Activated CD4-positive, alpha-beta memory T cell treated with anti-CD3 and anti-CD28 coated beads for 36 hours (primary cell): ENCODE measurements at places on chromosomes 1 and 21. TPM values are rescaled to one million over a fixed set of nuclear protein-coding genes. Genes with fewer than 3 reads are reported as not detected.

DNA sequence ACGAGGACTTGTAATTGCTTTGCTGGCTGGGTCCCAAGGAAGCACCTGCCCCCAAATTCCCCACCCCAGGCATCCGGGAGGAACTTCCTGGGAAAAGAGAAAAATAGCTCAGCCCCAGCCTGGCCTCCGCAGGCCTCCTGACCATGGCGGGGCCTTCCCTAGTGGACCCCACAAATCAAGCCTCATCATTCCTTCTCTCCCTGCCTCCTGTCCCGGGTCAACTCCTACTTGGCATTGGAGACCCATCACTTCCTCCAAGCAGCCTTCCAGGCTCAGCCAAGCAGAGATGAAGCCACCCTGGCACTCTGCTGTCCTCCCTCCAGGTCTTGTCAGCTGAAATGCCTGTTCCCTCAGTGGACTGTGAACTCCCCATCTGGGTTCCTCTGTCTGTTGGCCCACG lies 38.0 kb downstream of the AJAP1 start:
- H3K27ac ChIP-seq: no peak overlapping the region
- H3K4me1 ChIP-seq: no peaks in the 10 kb centered on the region
- H3K4me3 ChIP-seq: no peak overlapping the region
- H3K27me3 ChIP-seq: peaks cover 3% of the 10 kb centered on the region
- DNase-seq: no peak

DNA sequence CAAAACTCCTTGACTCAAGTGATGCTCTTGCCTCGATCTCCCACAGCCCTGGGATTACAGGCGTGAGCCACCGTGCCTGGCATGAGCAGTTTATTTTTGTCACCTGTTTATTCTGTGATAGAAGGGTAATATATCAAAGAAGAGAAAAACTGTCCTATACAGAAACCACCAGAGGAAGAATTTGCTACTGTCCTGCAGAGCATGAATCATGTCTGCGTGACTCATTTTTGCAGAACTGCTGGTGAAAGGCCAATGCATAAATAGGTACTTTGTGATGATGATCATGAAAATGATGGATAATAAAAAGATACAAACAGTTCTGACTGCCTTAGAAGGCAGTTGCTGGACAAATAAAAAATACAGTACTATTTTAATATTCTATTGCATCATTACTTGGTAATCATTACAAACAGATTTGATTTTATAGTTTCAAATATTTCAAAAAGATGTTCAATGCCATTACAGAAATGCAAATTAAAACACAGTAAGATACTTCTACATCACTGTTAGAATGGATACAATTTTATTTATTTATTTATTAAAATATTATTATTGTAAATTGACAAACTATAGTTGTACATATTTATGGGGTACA lies 26.5 kb downstream of the RIPPLY3 start:
- H3K27me3 ChIP-seq: no peaks in the 10 kb centered on the region
- no peak for DNase-seq
- H3K36me3 ChIP-seq: no peaks in the 10 kb centered on the region
- no peak overlapping the region for H3K27ac ChIP-seq
- H3K4me3 ChIP-seq: no peak overlapping the region

DNA sequence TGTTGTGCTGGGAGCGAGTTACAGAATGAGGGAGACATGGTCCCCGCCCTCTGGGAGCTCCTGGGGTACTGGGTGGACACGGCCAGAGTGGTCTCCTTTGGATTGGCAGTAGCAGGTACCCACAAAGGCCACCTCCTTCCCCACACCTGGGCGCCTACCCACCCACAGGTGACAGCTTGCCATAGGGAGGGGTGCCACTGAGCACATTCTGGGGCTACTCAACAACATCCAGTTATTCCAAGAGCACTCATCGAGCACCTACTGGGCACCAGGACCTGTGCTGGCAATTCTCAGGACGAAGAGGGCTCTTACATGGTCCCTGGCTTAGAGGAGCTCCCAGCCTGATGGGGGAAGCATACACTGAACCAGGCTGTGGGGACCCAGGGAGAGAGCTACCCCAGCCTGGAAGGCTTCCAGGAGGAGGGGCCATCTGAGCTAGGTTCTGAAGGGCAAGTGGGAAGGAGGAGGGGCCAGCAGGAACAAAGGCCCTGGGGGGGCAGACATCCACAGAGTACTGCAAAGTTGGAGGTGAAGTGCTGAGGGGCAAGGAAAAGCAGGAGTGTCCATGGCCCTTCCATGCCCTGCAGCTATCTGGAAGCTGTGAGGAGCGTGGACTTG lies 22.0 kb downstream of the MRPL37 start:
- no peak overlapping the region for H3K4me3 ChIP-seq
- no peak for DNase-seq
- no peak overlapping the region for H3K27ac ChIP-seq
- peaks cover 32% of the 10 kb centered on the region for H3K36me3 ChIP-seq
- H3K27me3 ChIP-seq: no peaks in the 10 kb centered on the region

- peak; percentile 92 for DNase-seq
- peak overlapping the region; percentile 68 for H3K4me3 ChIP-seq
- peak overlapping the region; percentile 92 for H3K27ac ChIP-seq
- peaks cover 2% of the 10 kb centered on the region for H3K36me3 ChIP-seq
These were observed 81.4 kb downstream of the TGFBR3 start for GRCh38 chr1:91804546-91805023.

PTPRU gene
- 0.17 TPM for total RNA-seq

GRCh38 chr1:218739426-218739825 lies 394.3 kb downstream of the TGFB2 start:
- H3K4me3 ChIP-seq: no peak overlapping the region
- DNase-seq: no peak
- no peak overlapping the region for H3K27ac ChIP-seq
- no peaks in the 10 kb centered on the region for H3K27me3 ChIP-seq

GRCh38 chr1:56074007-56074651 lies 505.2 kb downstream of the PLPP3 start:
- H3K27me3 ChIP-seq: no peaks in the 10 kb centered on the region
- DNase-seq: no peak
- no peak overlapping the region for H3K27ac ChIP-seq
- H3K36me3 ChIP-seq: no peaks in the 10 kb centered on the region
- H3K4me1 ChIP-seq: no peaks in the 10 kb centered on the region
- no peak overlapping the region for H3K4me3 ChIP-seq

DNA sequence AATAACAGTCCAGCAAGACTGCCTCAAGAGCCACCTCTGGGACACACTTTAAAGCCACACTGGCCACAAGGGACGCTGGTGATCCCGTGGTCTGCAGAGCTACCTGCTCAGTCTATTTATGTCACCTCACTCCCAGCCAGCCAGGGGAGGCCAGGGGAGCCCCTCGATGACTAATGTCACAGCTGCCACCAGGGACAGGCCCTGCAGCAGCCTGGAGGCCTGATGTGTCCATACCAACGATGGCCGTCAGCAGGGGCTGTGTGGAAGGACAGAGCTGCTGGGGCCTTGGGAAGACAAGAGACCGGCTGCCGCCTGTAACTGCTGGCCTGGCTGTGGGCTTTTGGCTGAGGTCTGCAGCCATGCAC lies 71.0 kb downstream of the SIK1 start:
- no peaks in the 10 kb centered on the region for H3K36me3 ChIP-seq
- no peak overlapping the region for H3K27ac ChIP-seq
- H3K4me3 ChIP-seq: no peak overlapping the region
- no peaks in the 10 kb centered on the region for H3K27me3 ChIP-seq
- peak; percentile 29 for DNase-seq

- no peak for DNase-seq
- no peaks in the 10 kb centered on the region for H3K27me3 ChIP-seq
- H3K27ac ChIP-seq: no peak overlapping the region
These were observed 22.4 kb downstream of the DHCR24 start for GRCh38 chr1:54864460-54865208.

DNA sequence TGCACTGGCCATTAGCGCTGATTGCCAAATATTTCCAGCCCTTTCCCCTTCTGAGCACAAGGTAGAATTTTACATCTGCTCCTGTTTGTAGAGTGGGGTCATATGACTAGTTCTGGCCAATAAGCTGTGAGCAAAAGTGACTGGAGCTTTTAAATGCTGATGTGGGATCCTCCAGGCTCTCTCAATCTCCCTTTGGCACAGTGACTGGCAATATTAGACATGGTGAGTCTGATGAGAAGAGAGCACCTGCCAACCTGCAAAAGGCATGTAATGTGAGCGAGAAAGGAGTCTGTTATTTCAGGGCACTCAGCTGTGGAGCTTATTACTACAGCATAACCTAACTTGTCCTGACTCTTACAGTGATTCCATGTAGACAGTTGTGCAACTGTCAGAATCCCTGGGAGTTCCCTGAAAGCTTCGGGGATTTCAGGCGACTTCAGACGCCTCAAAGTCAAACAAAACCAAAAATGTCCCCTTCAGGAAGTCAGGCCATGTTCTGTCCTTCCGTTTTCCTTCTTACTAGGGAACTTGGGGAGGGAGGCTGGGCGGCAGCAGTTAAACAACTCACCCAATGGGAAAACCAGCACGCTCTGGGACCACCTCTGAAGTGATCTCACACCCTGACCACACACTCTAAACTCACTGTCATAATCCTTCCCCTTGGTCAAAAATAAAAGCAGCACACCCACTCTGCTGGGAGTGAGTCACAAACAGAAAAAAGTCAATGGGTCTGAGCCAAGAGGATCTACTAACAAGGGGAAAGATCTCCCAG lies 3.6 kb upstream of the RASSF5 start:
- peaks cover 54% of the 10 kb centered on the region for H3K4me1 ChIP-seq
- peaks cover 10% of the 10 kb centered on the region for H3K27me3 ChIP-seq
- no peak overlapping the region for H3K4me3 ChIP-seq
- H3K27ac ChIP-seq: peak overlapping the region; percentile 29
- peak; percentile 81 for DNase-seq
- H3K36me3 ChIP-seq: no peaks in the 10 kb centered on the region

KIAA1614 gene
- total RNA-seq: not detected

GRCh38 chr1:181126289-181126688 lies 37.8 kb downstream of the IER5 start:
- no peak overlapping the region for H3K4me3 ChIP-seq
- DNase-seq: no peak
- H3K36me3 ChIP-seq: no peaks in the 10 kb centered on the region

DNA sequence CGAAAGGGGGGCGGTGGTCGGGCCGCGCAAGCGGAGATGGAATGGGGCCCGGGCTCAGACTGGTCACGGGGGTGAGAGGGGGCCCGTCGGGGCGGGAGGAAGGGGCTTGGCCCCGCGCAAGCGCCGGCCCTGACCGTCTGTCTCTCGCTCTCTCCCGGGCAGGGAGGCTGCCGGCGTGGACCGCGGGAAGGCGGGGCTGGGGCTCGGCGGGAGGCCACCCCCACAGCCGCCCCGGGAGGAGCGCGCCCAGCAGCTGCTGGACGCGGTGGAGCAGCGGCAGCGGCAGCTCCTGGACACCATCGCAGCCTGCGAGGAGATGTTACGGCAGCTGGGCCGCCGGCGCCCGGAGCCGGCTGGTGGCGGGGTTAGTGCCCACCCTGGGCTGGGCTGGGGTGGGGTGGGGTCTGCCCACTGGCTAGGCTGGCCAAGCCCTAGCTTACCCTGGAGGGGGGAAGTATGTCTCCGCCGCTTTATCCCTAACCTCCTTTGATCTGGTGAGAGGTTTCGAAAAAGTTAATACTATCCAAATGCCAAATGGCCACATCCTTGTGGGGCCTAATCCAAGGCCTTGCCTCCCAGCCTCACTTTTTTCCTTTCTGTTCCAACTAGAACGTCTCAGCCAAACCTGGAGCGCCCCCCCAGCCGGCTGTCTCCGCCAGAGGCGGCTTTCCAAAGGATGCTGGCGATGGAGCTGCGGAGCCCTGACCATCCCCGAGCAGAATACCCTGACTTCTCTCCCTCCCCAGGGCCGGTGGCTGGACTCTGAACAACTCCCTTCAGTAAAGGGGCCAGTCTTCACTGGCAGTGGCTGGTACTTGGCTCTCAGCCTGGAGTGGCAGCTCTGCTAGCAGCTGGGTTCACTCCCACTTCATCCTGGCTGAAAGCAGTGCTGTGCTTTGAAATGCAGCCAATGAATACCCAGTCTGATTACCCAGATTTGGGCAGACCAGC lies 636 bp upstream of the YRDC start:
- H3K27ac ChIP-seq: peak overlapping the region; percentile 96
- peak; percentile 42 for DNase-seq
- peaks cover 26% of the 10 kb centered on the region for H3K36me3 ChIP-seq
- peaks cover 40% of the 10 kb centered on the region for H3K4me1 ChIP-seq
- peak overlapping the region; percentile 95 for H3K4me3 ChIP-seq
- H3K27me3 ChIP-seq: no peaks in the 10 kb centered on the region

DNA sequence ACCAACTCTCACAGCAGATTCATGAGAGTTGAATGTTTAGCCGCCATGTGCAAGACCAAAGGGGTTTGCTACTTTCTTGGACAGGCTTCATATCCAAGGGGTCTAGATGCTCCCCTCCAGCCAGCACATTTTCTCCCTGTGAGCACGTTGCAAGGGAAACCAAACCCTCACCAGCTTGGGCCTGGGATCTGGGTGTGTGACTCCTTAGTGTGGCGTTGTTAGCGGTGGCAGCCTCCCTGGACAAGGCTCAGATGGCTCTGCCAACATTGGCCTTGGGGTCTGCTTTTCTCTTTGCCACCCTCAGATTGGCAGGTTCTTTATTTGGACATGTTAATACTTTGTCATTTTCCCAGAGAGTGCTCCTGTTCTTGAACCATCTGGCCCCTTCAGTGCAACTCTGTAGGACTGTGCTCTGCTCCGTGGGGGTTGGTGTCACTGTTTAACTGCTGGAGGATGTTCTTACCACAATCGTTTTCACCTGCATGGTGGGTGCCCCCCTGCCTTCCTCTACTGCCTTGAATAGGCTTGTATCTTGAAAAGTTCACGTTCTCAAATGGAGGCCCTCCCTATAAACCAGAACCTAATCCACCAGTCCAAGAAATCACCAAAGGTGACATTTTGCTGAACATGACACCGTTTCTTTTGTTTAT lies 13.4 kb downstream of the ABCG1 start:
- H3K27me3 ChIP-seq: no peaks in the 10 kb centered on the region
- no peak overlapping the region for H3K4me3 ChIP-seq
- peak; percentile 36 for DNase-seq

LCE3B gene
- total RNA-seq: not detected

SPTA1 gene
- 0.10 TPM for total RNA-seq
